ENCODE measurements at places on chromosomes 16 and 17.

DNA sequence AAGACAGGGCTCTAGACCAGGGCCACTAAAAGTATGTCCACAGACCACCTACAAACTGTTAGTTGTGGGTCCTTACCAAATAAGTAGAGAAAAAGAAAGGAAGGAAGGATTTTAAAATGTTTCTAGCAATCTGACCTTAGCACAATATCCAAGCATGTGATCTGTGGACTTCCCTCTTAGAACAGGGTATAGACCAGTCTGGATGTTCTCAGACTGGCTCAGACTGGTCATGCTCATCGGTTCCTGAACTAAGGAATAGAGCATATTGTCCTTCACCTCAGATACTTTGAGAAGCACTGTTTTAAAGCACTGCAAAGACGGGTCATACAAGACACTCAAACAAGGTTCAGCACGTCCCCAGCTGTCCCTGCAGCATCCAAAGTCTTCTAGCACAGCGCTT, 25.8 kb downstream of the CUEDC1 start:
- no peak for DNase-seq

- no peak for DNase-seq
Measured at GRCh38 chr16:27492588-27492979, 57.1 kb downstream of the GTF3C1 start.

- DNase-seq = peak; percentile 66
Measured at GRCh38 chr16:51648526-51648925, 497.5 kb upstream of the SALL1 start.

DNA sequence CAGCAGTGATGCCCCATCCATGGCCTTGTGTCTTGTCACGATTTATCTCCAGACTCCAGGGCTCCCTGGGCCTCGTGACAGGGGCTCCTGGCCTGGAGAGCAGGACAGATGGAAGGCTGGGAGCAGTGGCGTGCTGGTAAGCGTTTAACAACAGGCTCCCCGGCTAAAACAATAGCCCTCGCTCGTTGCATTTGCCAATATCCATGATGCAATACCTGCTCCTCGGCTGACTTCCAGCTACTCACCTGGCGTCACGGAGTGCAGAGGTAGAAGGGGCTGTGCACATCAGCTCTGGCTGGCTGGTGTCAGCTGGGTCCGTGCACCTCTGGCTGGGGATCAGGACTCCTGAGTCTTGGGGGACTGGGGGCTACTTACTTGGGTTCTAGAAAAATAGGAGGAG, 1.5 kb upstream of the BICDL2 start:
- no peak for DNase-seq
